ENCODE measurements at places on chromosomes 2 and 18. TPM values are rescaled to one million over a fixed set of nuclear protein-coding genes. Genes with fewer than 3 reads are reported as not detected.

GRCh38 chr18:55982992-55983391 lies 395.0 kb upstream of the TCF4 start:
- DNase-seq: no peak

DNA sequence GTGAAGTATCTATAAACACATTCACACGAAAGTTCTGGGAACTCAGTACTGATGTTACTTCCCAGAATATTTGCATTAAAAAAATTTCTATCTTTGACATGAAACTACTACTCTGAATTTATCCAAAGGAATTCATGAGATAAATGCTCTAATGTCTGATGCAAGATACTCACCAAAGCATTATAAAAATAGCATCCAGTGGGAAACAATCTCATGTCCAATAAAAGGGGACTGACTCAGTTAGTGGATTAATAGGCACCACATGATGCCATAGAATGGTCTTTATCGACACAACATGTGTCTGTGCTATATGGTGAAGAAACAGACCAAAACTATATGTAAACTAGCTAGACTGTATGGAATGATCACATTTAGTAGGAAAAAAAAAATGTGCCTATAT lies 33.9 kb downstream of the LAMA3 start:
- no peak for DNase-seq

DNA sequence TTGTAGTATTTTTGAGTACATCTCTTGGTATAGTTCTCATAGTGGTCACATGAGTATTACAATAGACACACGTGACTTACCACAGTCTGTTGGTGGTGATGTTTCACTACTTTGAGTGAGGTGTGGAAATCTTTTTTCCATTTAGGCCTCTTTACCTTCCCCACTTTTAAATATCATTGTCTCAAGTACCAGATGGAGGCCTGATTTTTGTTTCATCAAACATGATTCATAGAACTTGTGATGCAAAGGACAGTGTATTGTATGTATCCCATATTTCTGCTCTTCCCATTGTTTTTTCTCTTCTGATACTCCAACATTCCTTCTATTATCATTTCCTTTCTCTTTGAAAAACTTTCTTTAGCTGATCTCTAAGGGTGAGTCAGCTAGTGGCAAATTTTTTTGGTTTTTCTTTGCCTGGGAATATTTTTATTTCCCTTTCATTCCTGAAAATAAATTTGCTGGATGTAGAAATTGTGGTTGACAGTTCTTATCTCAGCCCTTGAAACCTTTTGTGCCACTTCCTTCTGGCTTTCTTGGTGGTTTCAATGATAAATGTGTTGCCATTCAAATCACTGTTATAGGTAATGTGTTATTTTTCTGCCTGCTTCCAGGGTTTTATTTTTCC lies 32.8 kb downstream of the RFX8 start:
- no peak for DNase-seq

Gene CAPN13
- not detected for polyA plus RNA-seq

DNA sequence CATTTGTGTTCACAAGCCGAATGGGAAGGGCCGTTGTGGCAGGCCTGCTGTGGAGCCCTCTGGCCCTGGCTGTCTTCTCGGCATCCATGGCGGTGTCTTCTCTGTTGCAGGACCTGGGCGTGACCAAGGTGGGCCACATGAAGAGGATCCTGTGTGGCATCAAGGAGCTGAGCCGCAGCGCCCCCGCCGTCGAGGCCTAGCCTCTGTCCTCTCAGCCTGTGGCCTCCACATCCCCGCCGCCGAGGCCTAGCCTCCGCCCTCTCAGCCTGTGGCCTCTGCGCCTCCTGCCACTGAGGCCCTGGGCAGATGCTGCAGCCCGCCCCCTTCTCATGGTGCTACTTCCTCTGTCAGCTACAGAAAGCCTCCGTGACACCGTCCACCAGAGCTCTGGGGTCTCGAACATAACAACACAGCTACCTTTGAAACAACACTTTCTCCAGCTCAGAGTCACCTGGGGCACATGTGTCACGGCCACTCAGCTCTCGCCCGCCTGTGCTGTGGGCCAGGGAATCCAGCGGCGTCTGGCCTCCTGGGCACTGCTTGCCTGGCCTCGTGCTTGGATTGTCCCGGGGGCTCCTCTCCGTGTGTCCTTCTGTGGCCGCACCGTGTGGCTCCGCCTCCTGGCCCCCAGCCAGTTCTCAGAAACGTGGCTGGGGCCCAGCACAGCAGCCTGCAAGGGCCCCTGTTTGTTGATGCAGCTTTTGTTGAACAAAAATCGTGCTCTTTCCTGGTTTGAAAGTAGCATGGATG lies 97.1 kb downstream of the USP40 start:
- no peak for DNase-seq

Gene ALPP
- not detected for polyA plus RNA-seq

DNA sequence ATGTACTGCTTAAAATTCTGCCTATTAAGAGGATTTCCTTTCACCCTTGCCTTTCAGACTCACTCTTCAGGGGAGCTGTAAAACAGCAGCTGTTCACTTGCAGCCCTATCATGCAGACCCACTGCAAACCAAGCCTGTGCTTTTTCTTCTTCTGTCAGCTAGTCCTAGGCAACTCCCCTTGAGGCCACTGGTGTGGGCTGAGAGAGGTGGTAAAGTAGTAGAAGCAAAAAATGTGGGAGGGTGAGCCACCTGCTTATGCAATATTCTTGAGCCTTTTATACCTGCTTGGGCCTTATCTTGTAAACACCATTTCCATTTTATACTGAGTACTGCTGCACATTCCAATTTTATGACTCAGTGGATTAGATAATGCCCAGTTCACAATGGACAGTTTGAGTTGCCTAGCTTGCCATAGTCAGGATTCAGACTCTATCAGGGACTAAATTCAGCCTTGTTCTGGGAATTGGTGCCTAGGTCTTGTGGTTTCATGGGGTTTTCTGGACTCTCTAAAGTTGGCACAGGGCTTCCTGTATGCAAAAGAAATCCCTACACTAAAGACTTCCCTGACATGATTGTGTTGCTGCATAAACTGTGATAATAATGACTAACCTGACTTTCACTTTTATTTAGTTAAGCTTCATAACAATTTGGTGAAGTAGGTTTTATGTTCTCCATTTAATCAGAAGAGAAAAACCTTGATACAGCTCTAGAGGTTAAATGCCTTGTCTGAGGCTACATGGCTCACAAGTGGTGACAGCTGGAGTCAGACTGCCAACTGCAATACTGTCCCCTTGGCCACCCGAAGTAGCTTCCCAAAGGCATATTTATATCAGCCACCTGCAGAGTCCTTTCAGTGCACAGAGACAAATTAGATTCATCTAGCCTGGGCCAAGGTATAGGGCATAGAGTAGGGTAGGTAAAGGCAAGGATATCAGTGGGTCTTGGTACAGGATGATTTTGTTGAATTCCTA lies 47.4 kb upstream of the KDM3A start:
- DNase-seq: no peak

Gene ALK
- polyA plus RNA-seq: not detected

Gene ICA1L
- polyA plus RNA-seq: 0.65 TPM

DNA sequence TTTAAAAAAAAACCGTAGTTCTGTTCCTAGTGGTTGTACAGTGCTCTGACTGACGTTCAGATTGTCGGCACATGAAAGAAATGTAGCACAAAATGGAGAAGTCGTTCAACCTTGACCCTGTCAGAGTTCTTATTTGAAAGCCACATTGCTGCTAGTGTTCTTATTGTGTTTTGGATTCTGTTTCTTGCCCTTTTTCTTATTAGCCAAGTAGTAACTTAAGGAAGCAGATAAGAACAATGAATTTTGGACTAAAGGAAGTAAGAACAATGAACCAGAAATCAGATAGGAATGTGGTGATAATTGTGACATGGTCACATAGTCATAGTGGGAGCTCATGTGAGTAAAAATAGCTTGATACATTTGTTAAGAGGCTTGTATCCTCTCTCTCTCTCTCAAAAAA lies 45.9 kb downstream of the RPIA start:
- no peak for DNase-seq

Gene GRHL1
- polyA plus RNA-seq: 3.6 TPM

Gene APOB
- polyA plus RNA-seq: 570 TPM

DNA sequence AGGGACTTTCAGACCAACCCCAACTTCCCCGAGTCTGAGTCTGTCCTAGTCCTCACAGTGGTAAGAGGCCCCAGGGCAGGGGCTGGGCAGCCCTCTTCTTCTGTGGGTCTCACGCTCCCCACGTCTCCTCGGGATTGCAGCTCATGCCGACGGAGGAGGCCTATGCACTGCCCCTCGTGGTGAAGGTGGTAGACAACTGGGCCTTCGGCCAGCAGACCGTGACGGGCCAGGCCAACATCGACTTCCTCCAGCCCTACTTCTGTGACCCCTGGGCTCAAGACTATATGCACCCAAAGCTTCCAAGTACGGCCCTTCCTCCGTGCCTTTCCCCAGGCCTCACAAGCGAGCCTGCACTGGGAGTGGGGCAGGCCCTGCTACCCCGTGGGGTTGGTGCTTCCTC lies 44.3 kb downstream of the LMAN2L start:
- DNase-seq: no peak

GRCh38 chr2:100875516-100876230 lies 55.7 kb downstream of the NPAS2 start:
- DNase-seq: no peak

Gene EMILIN1
- polyA plus RNA-seq: 23.1 TPM

DNA sequence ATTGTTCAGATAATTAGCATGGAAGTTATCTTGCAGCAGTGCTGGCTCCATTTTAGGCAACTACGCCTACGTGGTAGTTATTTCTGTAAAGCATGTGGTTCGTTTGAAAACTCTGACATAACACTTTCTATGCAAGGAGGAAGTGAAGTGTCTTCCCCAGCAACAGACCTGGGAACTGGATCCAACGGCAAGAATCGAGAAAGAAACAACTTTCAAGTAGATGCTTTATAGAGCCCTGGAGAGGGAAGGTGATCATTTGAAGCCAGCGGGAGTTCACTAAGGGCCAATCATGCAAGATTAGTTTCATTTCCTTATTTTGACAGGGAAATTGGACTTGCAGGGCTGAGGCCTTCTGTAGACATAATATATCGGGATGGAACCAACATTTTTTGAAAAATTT lies 218.3 kb downstream of the ACKR3 start:
- DNase-seq: no peak

Gene RNF144A
- polyA plus RNA-seq: 1.6 TPM

Gene ADRA2B
- 3.7 TPM for polyA plus RNA-seq

DNA sequence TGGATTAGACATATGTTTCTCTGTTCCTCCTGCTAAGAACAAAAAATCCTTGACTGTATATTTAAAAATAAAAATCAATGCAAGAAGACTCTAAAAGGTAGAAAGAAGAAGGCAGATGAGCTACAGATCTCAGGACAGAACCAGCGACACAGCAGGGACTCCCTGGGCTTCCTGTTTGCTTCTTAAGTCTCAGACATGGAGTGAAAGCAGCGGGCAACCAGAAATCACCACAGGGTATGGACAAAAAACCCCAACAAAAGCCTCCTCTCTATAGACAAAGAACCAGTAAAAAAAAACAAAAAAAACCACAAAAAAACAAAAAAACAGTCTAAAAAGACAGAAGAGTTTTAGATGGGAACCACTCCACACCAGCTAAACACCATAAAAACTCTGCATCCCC lies 971.0 kb upstream of the GYPC start:
- DNase-seq: no peak

- DNase-seq: no peak
Observed at GRCh38 chr2:193867454-193867853, 1672.7 kb upstream of the TMEFF2 start.

Gene EVX2
- not detected for polyA plus RNA-seq

GRCh38 chr18:68172842-68173549 lies 541.9 kb downstream of the TMX3 start:
- DNase-seq: no peak

Gene COLEC11
- 79.1 TPM for polyA plus RNA-seq

DNA sequence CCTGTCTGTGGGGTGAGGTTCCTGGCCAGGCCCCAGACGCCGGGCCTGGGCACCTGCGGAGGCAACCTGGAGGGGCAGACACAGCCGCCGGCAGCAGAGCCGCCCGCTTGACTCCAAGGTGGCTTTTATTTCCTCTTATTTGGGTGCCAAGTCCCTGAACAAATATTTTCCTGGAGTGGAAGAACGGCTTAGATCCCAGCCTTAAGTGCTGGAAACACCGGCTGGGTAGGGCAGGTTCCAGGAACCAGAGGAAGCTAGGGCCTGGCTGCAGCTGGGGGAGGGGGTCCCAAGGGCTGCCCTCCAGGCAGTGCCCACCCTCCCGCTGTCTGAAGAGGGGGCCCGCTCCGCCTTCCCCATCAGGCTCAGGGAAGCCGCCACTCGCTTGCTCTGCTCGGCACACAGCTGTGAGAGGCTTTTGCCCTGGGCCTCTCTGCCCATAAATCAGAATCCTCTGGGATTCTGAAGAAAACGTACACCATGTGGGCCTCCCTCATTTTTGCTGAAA lies 28.2 kb downstream of the SDC1 start:
- DNase-seq: no peak

DNA sequence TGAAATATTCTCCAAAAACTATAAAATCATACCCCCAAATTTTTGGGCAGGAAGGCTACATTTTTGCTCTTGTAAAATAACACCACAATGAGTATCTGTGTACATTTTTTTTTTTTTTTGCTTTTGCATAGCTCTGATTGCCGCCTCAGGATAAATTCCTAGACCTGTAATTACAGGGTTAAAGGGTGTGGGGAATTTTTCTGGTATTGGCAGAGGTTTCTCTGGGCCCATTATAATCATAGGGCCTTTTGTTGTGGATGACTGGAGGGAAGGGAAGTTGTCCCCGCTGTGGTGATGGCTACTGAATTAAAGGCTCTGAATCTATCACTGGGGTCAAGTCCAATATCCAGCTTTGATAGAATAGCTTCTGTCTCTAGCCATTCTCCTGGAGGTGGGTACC lies 26.6 kb downstream of the CCDC195 start:
- no peak for DNase-seq
